ENCODE measurements at places on chromosomes 2 and 18. TPM values are rescaled to one million over a fixed set of nuclear protein-coding genes. Genes with fewer than 3 reads are reported as not detected.
A peak's percentile ranks its signal among the peaks of the same experiment; 100 is the strongest.

DNA sequence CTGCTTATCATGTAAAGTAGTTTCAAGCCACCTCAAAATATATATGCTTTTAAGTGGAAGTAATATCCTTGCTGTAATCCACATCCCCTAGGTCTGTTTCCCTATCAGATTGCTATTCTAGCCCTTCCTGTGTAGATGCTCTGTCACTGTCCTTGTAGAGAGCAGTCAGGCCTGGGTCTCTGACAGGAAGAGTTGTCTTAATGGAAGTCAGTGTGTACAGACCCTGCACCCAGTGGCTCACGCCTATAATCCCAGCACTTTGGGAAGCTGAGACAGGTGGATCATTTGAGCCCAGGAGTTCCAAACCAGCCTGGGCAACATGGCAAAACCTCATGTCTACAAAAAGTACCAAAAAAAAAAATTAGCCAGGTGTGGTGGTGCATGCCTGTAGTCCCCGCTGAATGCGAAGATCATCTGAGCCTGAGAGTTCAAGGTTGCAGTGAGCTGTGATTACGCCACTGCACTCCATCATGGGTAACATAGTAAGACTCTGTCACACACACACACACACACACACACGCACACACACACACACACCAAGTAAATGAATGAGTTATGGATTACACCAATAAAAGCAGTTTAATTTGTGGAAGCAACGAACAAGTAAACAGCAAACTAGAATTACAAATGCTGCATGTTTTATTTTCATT lies 70.2 kb upstream of the DSC1 start:
- no peak for DNase-seq

GRCh38 chr2:132477436-132477835 lies 60.8 kb downstream of the GPR39 start:
- DNase-seq = no peak

GRCh38 chr2:158191076-158191895 lies 89.6 kb downstream of the UPP2 start:
- DNase-seq = peak; percentile 48

GRCh38 chr2:68865108-68865507 lies 6.1 kb downstream of the BMP10 start:
- DNase-seq = no peak

GRCh38 chr2:8636721-8637636 lies 44.9 kb upstream of the ID2 start:
- DNase-seq = peak; percentile 31

- DNase-seq = no peak
These were observed 728.1 kb upstream of the SOX11 start for GRCh38 chr2:4964001-4964540.

The VWA3B gene
- total RNA-seq = 3.5 TPM

The SLC5A7 gene
- total RNA-seq = 0.84 TPM

The UGT1A3 gene
- total RNA-seq = not detected

The LHCGR gene
- total RNA-seq = 0.13 TPM
